ENCODE measurements at places on chromosomes 1 and 21.
A peak's percentile ranks its signal among the peaks of the same experiment; 100 is the strongest.

DNA sequence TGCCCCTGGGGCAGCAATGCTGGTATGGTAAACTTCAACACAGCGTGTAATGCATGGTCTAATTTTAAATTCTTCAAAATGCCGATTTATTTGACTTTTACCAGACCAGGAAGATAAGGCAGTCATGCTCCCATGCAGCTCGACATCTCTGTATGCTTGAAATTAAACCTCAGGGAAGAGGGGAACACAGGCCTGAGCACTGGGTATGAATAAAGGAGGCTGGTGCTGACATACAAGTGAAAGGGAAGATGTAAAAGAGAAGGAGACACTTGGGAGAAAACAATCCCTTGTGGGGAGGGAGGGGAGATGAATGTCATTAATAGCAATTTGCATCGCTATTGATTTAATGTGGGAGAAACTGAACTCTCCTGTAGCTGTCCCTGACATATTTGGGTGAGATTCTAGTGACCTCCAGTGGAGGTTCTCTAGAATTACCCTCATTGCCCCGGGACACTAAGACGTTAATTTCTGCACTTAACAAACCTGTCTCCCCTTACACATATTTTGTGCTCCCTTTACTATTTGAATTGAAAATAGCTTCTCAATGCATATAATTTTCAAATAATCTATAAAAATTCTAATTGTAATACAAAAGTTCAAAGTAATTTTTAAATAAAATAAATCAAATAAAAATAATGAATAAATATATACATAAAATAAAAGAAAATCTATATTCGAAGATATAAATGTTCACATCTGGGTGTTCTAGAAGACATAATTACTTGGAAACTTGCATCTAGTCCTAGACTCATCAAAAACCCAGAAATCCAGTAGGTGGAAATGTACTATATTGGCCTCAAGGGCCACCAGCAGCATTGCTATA, 283.1 kb downstream of the LMX1A start:
- peak; percentile 49 for DNase-seq

- DNase-seq = no peak
Measured at GRCh38 chr1:52725903-52726264, 369 bp upstream of the ZYG11B start.

- DNase-seq = no peak
Measured at GRCh38 chr1:194658090-194658439, 1471.7 kb upstream of the B3GALT2 start.

DNA sequence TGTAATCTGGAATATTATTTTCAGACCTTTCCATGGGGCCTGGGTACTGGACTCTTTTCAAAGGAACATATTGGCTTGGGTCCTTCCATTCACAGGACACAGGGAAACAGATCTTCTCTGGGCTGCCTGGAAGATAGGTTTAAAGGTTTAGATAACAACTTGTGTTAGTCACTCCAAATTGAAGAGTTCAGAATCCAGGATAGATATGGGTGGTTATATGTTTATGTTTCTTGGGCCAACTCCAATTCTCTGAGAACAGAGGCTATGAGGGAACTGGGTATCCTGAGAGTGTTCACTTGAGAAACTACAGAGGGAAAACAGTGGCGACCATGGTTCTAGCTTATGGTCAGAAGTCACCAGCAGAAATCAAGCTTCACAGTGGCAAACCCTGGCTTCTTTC, 8.7 kb upstream of the PIGM start:
- no peak for DNase-seq

DNA sequence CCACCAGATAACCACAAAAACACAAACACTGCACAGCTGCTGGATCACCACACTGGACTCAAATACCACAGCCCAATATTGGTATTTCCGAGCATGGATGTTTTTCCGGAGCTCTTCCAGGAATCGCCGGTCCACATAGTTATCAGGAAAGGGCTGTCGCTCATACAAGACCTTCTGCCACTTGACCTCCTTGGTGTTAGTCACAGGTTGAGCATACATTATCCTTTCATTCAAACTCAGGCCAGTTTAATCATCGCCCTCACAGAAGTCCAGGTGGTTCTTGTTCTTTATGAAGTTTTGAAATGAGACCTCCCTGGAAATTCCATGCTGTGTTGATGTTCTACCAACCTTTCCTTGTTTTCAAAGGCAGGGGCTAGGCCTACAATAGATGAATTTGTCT, 1.5 kb downstream of the PIGC start:
- no peak for DNase-seq

DNA sequence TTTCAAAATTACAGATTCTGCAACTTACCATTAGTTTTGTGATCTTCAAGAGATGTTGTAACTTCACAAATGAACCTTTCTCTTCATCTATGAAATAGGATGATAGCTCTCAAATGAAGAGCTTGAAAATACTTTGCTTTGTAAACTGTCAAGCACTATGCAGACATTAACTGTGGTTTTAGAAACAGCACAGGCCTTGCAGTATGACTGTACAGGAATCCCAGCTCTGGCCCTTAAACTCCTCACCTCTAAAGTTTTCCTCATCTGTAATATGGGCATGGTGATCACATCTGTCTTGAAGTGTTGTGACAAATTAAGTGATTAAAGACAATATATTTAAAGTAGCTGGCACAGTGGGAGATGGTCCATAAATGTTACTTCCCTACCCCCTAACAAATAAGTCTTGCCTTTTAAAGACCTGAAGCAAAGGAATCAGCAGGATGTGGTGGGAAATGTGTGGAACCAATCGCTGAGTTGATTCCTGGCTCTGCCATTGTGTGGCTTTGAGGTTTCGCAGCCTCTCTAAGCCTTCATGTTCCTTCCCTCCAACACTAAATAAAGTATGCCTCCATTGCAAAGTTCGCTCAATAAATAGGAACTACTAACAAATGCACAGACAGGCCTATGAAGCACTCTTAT, 5.5 kb upstream of the PTP4A2 start:
- no peak for DNase-seq

- DNase-seq = no peak
Measured at GRCh38 chr1:1631782-1632420, at the start of gene MMP23B. MMP23B (plus strand) TSS chr1:1632173; CDS start chr1:1632219, 46 bp downstream.

- DNase-seq = no peak
Measured at GRCh38 chr21:45876381-45877170, 105.0 kb upstream of the COL6A1 start.

GRCh38 chr1:200311256-200311655, 98.6 kb downstream of the ZNF281 start:
- no peak for DNase-seq

DNA sequence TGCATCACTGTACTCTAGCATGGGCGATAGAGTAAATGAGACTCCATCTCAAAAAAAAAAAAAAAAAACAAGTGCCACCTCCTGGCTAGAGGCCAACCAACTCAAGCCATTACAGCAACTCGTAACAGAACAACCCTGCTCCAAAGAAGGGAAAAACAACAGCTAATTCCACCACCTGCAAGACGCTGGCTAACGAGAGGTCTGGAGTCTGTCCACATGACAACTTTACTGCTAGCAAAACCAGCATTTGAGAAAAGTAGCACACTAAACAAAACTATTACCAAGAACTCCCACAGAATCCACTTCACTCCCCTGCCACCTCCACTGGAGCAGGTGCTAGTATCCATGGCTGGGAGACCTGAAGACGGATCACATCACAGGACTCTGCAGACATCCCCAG, 24.1 kb upstream of the EGLN1 start:
- DNase-seq = no peak

DNA sequence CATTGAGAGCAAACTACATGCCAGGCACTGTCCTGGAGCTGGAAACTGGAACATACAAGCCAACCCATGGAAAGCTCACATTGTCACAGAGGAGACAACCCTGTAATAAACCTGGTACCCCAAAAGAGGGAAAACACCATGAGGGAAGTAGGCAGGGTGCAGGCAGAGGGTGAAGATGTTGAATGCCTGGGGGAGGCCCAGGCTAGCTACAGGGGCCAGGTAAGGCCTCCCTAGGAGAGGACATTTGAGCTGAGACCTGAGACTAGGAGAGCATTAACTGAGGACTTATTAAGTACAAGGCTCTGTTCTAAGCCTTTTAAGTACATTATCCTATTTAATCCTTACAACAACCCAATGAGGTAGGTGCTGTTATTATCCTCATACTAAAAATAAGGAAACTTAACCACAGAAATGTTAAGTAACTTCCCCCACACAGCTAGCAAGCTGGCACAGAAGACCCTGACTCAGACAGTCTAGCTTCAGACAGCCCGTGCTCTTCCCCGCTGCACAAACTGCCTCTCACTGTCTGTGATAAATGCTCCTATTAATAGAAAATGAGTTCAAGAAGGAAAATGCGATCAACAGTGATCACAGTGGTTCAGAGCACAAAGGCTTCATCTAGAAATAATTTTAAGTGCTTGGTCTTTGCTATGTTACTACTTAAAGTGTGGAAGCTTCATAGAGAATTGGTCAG, 41.8 kb downstream of the ZNF281 start:
- DNase-seq = no peak

- no peak for DNase-seq
Measured at GRCh38 chr1:18637962-18638834, 7.6 kb downstream of the PAX7 start.

- DNase-seq = no peak
Measured at GRCh38 chr1:21579791-21580190, 70.6 kb downstream of the ALPL start.

- DNase-seq = no peak
Measured at GRCh38 chr1:241934201-241934848, 23.2 kb upstream of the BECN2 start.

DNA sequence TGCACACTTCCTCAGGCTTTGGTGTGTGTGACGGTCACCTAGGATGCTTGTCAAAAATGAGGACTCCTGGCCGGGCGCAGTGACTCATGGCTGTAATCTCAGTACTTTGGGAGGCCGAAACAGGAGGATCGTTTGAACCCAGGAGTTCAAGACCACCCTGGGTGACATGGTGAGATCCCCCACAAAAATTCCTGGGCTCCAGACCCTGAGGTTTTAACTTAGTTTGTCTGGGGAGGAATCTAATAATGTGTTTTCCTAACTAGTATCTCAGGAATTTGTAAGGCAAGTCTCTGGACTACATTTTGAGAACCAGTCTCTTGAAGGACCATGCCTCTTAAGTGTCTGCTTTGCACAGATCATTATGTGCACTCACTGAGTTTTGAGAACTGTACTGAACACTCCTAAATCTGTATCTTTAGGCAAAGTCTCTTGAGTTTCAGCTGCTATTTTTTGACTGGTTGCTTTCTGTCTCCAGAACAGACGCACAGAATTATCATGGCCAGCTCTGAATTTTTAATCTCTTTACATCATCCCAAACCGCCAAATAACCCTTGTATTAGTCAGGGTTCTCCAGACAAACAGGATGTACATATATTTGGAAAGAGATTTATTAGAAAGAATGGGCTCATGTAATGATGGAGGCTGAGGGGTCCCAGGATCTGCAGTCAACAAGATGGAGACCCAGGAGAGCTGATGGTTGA, 45.5 kb upstream of the VANGL1 start:
- no peak for DNase-seq

- DNase-seq = no peak
Measured at GRCh38 chr1:3452866-3453175, 1.6 kb upstream of the ARHGEF16 start.

- DNase-seq = no peak
Measured at GRCh38 chr1:58657082-58657481, 42.8 kb downstream of the MYSM1 start.

GRCh38 chr21:45478115-45478801, 64.0 kb downstream of the SLC19A1 start:
- DNase-seq = peak; percentile 23

DNA sequence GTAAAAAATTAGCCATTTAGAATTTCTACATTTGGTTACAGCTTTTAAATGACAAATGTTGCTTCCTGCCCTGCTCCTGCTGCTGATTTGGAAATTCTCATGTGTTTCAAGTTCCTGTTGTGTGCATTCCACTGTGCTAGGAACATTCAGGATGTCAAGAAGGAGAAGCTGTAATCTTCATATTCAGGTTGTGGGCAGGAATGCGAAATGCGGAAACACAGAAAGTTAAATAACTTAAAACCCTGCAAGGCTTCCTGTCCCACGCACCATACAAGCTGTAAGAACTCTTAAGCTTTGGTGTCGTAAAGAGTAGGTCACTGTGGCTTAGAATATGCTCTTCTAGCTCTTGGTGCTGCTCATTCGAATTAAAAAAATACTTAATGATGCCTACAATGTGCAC, 52.6 kb downstream of the S100B start:
- DNase-seq = no peak

DNA sequence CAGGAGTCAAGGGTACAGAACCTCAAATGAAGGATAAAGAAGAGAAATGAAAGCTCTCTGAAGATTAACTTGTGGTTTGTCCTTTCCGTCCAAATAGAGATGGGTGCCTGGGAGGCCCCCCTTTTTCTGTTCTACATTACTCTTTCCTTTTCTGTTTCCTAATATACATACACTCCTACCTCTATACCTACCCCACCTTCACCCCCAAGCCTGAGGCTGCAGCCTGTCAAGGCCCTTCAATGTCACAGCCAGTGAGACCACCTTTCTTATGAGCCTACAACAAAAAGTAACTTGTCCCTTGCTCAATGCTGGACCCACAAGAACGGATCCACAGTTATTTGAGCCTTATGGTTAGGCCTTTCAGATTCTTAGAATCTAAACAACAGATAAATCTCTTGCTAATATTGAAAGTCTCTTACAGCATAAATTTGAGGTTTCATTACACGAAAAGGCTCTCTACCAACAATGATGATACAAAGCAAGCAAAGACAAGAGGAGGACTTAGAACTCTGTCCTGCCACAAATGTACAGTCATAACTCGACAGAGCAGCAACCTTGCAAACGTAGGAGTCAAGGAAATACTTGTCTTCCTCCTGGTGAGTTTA, 4.1 kb upstream of the TRAF3IP3 start:
- DNase-seq = no peak

- DNase-seq = no peak
Measured at GRCh38 chr1:82220754-82221153, 420.0 kb downstream of the ADGRL2 start.

GRCh38 chr1:17342014-17342441, 30.0 kb upstream of the PADI6 start:
- no peak for DNase-seq

GRCh38 chr1:160544647-160545046, 21.6 kb upstream of the SLAMF6 start:
- DNase-seq = no peak

- DNase-seq = no peak
Measured at GRCh38 chr1:87149241-87150041, 179.2 kb upstream of the LMO4 start.

DNA sequence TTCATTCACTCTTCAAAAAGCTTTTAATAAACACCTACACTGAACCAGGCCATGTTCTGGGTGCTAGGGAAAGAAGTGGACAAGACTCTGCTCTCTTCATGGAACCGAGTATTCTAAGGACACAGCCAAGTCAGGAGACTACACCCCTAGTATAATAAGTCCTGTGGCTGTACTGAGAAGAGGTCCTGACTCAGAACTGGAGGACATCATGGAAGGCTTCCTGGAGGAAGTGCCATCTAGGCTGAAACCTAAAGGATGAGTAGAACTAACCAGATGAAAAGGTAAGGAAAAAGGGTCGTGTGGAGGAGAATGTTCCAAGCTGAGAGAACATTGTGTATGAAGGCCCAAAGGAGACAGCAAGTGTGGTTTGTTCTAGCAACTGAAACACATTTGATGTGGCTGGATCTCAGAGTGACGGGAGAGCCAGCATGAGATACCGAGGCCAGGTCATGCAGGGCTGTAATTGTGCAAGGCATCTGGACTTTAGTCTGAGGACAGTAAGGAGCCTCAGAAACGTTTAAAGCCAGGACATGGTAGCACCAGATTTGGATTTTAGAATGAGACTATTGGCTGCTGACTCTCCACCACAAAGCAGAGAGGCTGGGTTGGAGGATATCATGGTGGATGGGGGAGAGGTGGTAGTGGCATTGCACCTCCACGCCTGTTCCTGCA, 82.5 kb downstream of the LRRN2 start:
- DNase-seq = no peak

- DNase-seq = no peak
Measured at GRCh38 chr21:28485301-28486022, 507.2 kb downstream of the LTN1 start.

All from NCI-H2171 (cell line).